CD4-positive, alpha-beta T cell treated with Interleukin-15 for 4 hours (primary cell): ENCODE measurements at places on chromosomes 11 and 22.

DNA sequence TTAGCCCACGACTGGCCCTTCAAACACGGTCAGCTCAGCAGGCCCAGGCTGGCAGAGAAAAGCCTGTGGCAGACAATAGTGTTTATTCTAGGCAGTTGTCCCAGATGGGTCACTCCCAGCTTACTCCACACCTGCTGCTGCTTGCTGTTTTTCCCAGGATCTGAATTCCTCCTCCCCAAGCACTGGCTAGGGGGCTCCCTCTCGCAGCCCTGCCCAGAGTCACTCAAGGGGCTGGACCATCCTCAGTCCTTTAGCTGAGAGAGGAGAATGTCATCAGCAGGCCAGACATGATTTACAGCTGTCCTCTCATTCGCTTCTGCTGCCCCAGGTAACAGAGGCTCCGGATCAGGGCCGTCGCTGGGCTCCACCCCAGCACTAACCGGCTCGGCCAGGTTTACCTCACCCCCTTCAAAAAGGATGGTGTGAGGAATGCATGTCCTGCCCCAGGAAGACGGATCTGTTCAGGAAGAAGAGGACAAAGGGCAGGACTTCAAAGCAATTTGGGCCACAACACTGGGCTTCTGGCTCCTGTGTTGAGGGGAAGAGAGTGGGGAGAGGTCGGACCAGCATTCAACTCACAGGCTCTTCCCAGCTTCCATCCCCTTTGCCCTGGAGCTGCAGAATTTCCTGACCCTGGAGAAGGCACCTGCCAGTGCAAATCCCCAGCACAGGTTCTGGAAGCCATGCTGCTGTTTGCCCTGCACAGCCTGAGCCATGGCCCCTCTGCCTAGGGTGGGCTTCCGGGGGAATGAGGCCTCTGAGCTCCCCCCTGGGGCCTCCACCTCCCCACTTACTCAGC, 59.7 kb upstream of the BARX2 start:
- no peak for DNase-seq

DNA sequence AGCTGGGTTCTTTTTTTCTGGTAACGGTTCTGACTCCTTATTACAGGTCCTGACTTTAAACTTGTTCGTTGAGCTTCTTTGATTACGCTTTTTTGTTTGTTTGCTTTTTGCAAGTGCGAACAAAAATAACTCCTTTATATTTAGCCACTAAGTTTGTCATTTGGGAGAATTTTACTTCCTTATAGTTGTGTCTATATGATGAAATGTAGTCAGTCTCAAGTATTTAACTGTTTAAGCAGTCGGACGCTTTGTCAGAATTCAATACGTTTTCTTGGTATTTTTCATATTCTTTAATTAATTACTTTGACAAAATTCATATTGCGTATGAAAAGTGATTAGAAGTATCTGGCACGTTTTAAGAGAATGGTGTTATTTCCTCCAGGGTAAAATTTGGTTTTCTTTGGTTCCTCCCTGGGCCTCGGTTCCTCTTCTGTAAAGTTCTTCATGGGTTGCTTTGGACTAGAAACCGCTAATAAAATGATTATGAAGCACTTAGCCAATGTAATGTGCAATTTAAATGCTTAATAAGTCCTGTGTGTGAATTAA, 1.3 kb downstream of the CBL start:
- no peak for DNase-seq

- no peak for DNase-seq
Observed at GRCh38 chr22:39463931-39464390, 7.1 kb downstream of the MGAT3 start.

DNA sequence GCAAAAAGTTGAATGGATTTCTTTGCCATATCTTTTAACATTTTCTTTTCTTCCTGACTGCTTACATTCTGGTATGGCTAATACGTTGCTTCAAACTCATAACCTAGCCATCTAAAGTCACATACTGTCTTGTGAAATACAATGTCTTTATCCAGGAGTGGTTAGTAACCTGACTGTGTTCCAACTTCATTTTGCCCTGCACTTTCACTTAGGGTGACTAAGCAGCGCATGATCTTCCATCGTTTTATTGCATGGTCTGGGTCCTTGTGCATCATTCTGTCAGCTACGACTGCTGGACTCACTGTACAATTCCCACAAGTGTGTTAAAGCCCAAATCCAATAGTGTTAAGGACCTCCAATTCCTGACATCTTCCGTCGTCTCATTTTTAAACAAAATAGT, 403.2 kb downstream of the NTM start:
- DNase-seq: no peak

- DNase-seq: no peak
Observed at GRCh38 chr11:101129203-101129943, at the start of gene PGR. Gene PGR (minus strand): TSS chr11:101129813. CDS start chr11:101129070, 743 bp downstream.

GRCh38 chr22:28837640-28838039, 37.3 kb upstream of the XBP1 start:
- no peak for DNase-seq

- no peak for DNase-seq
Observed at GRCh38 chr11:106670069-106670468, 348.2 kb downstream of the GUCY1A2 start.

DNA sequence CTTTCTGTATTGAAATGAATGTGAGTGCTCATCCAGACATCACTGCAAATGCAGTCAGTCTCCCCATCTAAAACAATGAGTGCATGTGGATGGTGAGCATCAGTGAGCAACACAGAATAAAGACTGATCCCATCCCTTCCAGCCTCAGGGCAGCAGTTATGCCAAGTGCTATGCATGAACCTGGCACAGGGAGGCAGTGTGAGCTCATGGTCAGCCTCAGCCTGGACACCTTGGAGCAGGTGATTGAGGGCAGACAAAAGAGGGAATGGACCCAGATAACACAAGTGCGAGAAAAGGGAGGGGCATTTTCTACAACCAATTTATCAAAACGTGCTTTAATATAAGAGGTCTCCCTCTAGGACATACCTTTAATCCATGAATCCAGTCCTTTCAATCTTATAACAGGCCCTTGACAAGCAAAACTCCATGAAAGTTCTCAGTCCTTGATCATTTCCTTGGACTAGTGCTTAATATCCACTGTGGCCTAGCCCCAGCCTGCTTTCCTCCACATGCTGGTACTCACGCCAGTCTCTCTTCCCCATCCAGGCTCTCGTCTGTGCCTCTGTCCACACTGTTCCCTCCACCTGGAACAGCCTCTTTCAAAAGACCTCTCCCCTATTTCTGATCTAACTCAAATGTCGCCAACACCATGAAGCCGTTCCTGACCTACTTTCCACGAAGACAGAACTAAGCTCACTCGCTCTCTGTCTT, 50.5 kb upstream of the LRRC55 start:
- DNase-seq: no peak

DNA sequence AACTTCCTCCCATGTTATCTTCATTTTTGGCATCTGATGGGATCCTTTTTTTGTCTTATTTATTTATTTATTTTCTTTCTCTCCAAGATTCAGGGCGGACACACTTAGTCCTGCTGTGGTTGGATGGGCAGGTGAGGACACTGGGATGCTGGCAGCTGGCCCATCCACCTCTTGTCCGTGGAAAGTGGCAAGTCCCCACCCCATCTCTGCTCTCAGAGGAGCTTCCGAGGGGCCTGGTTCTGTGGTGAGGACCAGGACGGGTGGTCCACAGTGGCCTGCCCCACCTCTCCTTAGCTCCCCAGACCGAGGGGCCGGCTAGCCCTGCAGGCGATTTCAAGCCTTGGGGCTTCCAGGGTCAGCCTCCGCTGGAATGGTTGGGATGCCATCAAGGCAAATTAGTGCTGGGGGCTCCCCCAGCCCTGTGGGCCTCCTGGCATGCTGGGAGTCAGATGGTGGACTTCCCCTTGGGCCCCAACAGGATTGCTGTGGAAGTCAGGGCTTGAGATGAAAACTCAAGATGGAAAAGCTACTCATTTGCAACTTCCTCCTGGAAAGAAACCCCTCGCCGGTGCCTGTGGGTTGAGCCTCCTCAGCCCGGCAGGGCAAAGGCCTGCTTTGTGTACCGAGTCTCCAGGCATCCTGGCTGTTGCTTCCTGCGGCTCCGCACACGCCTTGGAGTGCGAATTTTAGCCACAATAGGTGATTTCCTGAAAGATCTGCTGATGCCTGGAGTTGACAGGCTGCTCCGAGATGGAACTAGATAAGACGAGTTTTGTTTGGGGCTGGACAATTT, 31.2 kb upstream of the LINC01488 start:
- DNase-seq: no peak

DNA sequence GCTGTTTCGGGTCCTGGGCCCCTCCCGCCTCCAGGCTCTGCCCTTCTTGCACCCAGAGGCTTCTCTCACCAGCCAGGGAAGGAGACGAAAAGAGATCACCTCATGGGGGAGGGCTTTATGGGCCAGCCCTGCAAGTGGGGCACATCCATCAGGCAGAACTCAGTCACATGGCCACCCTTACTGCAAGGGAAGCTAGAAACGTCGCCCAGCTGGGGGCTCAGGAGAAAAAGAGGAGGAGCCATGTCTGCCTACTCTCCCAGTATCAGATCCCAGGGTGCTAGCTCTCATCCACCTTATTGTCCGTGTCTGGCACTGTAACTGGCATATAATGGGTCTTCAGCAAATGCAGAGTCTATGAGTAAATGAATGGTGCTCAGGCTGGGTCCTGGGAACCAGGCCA, 24.2 kb downstream of the MFNG start:
- DNase-seq: no peak

GRCh38 chr22:22446517-22446916, 62.0 kb downstream of the ZNF280B start:
- no peak for DNase-seq

- DNase-seq: no peak
Observed at GRCh38 chr22:25187469-25187868, 12.2 kb upstream of the CRYBB3 start.

- peak; percentile 10 for DNase-seq
Observed at GRCh38 chr11:66891851-66892660, 35.2 kb downstream of the LRFN4 start.

GRCh38 chr11:91805293-91805692, 419.3 kb upstream of the FAT3 start:
- no peak for DNase-seq

GRCh38 chr11:64885367-64886286, 7.2 kb upstream of the EHD1 start:
- peak; percentile 68 for DNase-seq

DNA sequence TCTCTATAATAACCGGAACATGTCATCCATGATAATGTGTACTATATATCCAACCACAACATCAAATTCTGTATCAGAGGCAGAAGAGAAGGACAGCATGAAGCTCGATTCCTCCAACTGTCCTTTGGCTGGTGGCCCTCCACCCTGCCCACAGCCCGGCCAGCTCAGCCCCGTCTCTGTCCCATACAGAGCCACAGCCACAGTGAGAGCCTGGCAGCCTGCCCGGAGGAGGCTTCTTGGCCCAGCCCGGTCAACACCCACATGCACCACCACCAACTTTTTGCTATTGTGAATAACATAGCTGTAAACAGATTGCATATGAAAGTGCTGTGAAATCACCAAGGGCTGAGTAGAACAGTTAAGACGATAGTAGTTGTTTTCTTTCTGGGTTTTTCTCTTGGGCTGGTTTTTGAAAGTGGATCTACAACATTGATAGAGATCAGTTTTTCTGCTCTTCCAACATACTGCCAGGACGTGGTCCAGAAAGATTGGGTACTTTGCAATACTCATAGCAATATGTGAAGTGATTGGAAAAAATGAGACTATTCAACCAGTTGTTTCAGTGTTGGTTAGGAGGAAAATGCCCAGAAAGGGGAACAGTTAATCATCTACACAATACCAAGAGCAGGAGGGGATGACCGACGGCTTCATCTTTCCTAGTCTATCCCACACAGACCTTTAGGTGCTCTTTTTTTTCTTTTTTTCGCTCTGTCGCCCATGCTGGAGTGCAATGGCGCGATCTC, 6.9 kb upstream of the TUBA8 start:
- DNase-seq: no peak

- DNase-seq: no peak
Observed at GRCh38 chr11:115155320-115155719, 348.9 kb downstream of the CADM1 start.

DNA sequence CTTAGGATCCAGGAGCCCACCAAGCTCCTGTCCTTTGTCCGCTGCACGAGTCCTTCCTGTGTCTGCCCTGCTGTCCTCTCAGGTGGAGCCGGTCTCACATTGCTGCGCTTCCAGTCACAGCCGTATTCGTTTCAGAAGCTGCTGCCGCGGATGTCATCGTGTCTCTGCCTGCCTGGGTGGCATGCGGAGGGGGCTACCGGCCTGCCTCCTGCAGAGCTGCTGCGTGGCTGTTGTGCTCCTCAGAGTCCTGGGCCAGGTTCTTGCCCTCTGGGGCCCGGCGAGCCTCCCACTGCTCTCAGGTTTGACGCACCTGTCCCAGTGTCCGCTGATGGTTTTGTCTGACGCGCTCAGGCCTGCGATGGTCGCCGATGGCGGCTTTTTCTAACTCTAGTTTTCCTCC, 254.2 kb downstream of the TBC1D22A start:
- DNase-seq: no peak

DNA sequence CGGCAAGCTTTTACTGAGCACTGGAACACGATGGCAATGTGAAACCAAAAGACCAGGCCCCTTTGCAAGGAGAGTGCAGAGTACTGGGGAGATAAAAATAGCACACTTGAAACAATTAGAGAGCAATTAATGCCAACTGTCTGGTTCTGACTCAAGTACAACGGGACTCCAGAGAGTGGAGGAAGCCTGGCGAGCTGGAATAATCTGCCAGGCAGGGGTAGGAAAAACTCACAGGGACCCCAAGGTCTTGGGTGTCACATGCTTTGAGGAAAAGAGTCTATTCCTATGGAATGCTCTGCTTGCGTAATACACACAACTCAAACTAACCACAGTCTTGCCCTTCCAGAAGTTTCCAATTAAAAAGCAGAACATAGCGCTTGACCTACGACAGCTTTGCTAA, 113.0 kb upstream of the CLMP start:
- DNase-seq: no peak

- no peak for DNase-seq
Observed at GRCh38 chr22:36963302-36963701, 49.9 kb downstream of the CSF2RB start.

GRCh38 chr11:13288375-13289029, 10.9 kb downstream of the BMAL1 start:
- no peak for DNase-seq

GRCh38 chr22:33591946-33592345, 328.3 kb downstream of the LARGE1 start:
- DNase-seq: no peak

- DNase-seq: no peak
Observed at GRCh38 chr11:78239781-78240180, 51.1 kb downstream of the USP35 start.

- DNase-seq: peak; percentile 25
Observed at GRCh38 chr22:19679522-19680101, 34.7 kb upstream of the SEPTIN5 start.

DNA sequence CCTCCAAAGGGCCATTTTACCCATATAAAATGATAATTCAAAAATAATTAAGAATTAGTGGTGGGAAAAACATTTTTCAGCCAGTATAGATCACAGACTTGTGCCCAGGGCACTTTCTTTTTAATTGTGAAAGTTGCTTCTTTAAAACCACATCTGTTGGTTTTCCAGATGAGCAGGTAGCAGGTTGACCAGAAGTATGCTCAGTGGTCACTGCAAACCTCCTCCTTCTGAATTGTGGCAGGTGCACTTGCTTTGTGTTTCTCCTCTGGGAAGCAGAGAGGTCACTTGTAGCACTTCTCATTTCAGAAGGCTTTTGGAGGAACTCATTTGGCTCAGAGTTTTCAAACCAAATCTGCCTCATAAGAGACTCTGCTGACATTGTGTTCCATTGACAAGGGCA, 24.6 kb upstream of the CWF19L2 start:
- no peak for DNase-seq

- no peak for DNase-seq
Observed at GRCh38 chr11:111456859-111457730, 55.1 kb downstream of the BTG4 start.

GRCh38 chr22:25437414-25438160, 126.9 kb upstream of the GRK3 start:
- DNase-seq: no peak
